ENCODE measurements at places on chromosomes 12 and 14.

DNA sequence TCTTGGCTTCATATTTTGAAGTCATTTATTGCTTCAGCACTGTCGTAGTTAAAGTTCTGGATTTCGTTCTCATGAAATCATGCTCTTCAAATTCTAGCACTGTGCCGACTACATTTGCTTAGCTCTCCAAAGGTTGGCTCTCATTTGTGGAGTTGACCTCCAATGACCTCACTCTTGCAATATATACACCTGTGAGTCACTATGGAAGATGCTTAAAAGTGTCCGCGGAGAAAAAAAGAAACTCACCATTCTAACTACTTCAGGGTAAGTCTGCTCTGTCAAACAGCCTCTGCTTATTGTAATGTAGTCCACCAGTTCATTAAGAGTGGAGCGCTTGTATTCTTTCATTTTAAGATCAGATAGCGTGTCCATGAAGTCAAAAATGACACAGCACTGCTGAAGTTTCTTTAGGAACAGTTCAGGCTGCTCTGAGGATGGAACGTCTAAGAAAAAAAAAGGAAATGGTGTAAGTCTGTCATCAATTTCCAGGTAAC, 89.7 kb downstream of the PPP2R5E start:
- DNase-seq = no peak

- no peak for DNase-seq
Measured at GRCh38 chr14:25833341-25834126, 764.3 kb downstream of the NOVA1 start.

DNA sequence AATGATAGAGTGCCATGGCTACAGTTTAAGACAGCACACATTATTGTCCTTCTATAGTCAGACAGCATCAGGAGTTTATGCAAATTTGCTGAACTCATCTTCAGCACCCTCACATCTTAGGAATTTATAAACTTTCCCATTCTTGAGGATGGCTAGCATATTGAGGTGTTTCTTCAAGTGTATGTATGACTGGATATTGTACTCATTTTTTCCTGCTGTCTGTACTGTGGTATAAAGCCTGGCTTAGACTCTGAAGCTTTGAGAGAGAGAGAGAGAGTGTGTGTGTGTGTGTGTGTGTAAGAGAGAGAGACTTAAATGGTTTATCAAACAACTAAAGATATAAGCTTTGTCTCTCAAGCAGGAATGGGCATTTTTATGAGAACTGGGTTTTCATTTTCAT, 161.6 kb downstream of the PIK3C2G start:
- no peak for DNase-seq

- DNase-seq = no peak
Measured at GRCh38 chr14:76810525-76810924, 2.2 kb downstream of the ANGEL1 start.

DNA sequence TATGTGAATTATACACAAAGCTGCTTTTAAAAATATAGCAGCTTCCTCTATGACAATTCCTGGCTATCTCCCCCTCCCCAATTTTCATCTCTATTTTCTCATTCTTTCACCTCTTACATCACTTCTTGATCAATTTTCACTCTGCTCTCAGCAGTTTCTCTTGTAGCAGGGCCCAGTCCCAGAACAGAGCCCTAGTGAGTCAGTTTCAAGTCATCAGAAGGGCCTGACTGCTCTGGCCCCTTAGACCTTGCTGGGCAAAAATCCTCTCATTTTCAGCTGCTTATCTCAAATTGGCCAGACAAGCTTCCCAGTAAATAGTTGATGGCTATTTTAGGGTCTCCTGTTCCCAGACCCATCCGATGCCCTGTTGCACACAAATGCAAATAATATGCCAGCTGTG, 101.4 kb downstream of the TTC7B start:
- DNase-seq = no peak

DNA sequence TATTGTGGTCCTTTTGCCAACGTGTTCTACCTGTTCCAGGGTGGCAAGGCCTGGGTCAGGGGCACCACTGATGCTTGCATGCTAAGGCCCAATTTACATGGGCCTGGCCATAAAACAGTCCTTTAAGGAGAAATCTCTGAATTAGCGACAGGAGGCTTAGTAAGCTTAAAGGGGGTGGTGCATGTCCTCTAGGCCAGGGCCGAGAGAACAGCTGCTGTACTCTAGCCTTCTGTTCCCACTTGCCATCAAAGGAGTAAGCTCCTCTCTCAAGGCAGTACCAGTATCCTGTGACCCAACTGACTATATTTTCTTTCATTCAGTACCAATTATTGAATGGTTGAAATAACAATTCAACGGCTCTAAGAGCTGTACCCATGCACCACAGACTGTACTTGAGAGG, 67.7 kb upstream of the ZDHHC17 start:
- DNase-seq = no peak

DNA sequence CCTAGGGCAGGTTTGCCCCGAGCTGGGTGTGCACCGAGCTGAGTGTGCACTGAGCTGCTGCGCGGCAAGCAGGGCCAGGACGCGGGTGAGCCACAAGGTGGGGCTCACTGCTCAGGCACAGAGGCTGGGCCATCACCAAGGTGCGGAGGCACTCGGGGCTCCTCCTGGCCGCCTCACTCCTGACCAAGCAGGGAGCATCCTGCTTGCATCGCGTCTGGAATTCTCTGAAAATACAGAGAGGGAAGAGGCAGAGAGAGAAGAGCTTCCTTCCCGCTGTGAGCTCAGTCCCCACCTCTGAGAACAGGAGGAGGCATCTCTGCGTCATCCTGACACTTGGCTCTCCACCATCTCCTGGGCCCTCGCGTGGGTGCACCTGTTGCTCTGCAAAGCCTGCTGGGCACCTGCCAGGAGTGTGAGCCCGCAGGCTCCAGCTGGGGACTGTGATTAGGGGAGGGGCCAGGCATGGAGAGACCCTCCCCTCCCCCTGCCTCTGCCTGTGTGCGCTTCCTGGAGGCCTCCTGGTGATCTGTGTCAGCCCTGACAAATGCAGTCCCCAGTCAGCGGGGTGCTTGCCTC, 116.3 kb downstream of the GLT1D1 start:
- DNase-seq = no peak

DNA sequence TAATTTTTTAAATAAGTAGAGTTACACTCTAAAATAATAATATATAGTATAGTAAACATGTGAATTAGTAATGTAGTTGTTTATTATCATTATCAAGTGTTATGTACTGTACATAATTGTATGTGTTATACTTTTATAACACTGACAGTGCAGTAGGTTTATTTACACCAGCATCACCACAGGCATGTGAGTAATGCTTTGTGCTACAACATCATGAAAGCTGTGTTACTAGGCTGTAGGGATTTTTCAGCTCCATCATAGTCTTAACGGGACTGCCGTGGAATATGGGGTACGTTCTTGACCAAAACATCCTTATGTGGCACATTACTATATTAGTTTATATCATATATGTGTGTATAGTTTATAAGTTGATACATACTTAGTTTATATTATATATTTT, 8.6 kb downstream of the FNTB start:
- DNase-seq = no peak

GRCh38 chr12:128114485-128114884, 152.5 kb upstream of the TMEM132C start:
- no peak for DNase-seq

All from vagina (tissue), 2 donors.